Femur (tissue), 1 donor: ENCODE measurements at places on chromosomes 16 and 17.
A peak's percentile ranks its signal among the peaks of the same experiment; 100 is the strongest.

DNA sequence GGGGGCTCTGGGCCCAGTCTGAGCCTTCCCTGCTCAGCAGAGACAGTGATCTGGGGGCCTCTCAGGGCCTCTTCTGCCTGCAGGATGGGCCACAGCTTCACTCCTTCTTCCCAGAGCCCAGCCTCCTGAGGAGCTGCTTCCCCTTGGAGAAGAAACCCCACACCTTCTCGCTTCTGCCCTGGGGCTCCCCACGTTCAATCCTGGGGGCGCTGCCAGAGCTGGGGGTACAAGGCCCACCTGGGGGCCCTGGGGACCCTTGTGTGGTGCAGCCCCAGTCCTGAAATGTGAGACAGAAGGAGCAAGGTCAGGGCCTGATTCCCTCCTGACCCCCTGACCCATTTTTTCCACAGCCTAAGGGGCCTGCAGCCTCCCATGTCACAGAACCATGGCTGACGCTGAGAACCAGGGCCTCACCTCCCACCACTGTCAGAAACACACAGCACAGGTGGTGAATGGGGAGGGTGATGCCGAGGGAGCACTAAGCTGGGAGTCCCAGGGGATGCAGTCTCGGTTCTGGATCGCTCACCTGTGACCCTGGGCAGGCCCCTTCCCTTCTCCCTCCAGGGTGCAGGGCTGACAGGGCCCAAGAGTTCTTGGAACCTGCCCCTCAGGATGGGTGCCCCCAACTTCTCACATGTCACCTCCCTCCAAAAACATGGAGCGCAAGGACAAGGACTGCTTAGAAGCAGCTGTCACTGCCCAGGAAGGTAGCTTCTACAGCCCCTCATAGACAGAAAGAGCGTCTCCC, 21.6 kb upstream of the MPO start:
- DNase-seq, result no peak

- no peak for DNase-seq
Observed at GRCh38 chr16:87052506-87052905, 264.7 kb downstream of the C16orf95 start.

DNA sequence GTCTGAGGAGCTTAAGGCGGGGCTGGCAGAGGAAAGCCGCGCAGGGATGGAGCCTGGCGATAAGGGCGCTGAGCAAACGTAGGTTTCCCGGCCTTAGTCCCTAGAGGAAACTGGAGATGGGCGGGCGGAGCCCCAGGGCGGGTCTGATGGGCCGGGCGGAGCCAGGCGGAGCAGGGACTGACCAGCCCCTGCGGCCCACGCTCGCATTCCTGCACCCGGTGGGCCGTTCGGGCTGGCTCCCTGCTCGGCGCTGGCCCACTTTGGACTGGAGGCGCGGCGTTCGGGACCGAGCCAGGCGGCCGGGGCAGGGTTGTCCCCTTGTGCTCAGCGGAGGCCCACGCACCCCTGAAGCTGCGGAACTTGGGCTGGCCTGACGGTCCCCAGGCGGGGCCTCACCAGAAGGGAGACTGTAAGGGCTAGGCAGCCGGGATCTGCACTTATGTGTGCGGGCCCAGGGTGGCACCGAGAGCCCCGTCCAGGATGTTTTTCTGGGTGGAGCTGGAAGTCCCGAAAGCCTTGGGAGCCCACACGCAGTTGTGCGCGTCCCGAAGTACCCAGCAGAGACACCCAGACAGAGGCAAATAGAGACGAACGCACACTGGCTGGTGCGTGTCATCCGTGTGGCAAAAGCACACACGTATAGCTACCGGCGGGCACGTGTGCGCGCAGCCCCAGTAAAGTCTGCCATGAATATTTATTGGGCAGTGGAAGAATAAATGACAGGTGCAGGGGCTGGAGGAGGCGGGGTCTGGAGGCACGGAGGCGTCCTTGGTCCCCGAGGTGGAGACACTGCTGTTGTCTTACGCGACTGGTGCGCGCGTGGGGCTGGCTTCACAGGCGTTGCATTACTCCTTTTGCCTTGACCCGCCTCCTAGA, 1.4 kb downstream of the PYDC1 start:
- peak; percentile 53 for DNase-seq

DNA sequence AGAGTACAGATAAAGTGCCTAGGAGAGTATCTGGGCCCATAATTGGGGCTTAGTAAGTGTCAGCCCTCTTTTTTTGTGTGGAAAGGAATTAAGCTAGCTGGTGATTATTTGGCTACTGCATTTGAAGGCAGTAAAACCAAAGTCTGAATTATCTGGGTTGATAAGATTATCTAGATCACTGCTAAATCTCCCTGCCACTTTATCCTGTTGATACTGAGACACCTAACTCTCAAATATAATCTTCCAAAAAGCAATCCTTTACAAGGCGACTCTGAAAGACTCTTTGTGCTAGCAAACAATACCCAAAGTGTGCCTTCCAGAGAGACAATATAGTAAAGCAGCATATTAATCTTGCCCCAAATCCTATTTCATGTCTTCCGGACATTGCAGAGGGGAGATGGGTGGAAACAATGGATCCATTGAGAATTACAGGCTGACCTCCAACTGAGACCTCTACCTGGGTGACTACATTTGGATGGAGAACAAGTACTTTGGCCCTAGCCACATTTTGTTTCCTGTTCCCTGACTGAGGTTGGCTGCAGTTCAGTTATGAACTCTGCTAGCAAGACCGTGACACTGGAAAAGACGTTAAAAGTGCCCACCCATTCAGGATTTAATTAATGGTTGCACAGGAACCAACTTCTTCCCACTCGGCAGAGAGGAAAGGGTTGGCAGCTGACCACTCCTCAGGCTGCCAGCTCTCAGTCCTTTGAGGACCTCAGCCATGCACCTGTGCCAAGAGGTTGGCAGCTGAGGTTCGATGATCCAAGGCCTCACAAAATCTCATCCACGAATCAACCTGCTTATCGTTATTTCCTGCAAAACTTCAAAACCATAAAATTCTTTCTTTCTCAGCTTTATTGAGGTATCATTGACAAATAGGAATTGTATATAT, 72.6 kb downstream of the SYCE1L start:
- DNase-seq, result no peak
